ENCODE measurements at places on chromosomes 3 and 15.
A peak's percentile ranks its signal among the peaks of the same experiment; 100 is the strongest.

DNA sequence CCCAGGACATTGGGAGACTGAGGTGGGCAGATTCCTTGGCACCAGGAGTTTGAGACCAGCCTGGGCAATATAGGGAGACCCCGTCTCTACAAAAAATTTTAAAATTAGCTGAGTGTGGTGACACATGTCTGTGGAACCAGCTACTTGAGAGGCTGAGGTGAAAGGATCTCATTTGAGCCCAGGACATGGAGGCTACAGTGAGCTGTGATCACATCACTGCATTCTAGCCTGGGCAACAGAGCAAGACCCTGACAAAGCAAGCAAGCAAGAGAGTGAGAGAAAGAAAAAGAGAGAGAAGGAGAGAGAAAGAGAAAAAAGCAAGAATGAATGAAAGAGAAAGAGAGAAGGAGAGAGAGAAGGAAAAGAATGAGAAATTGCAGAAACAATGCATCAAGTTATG lies 52.1 kb upstream of the CSPG5 start:
- no peak for DNase-seq

- no peak for DNase-seq
Observed at GRCh38 chr3:131007782-131008181, 18.8 kb downstream of the ASTE1 start.

DNA sequence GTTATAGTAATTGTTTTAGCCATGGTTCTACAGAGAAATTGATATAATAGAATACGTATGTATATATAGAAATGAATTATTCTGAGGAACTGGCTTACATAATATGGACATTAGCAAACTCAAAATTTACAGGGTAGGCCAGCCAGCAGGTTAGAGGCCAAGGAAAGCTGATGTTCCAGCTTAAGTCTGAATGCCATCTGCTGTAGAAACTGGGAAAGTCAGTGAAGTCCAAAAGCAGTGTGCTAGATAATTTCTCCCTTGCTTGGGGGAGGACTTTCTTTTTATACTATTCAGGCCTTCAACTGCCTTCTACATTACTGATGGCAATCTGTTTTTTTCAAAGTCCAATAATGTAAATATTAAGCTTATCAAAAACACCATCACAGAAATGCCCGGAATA lies 1174.7 kb downstream of the ZPLD1 start:
- DNase-seq, result no peak

DNA sequence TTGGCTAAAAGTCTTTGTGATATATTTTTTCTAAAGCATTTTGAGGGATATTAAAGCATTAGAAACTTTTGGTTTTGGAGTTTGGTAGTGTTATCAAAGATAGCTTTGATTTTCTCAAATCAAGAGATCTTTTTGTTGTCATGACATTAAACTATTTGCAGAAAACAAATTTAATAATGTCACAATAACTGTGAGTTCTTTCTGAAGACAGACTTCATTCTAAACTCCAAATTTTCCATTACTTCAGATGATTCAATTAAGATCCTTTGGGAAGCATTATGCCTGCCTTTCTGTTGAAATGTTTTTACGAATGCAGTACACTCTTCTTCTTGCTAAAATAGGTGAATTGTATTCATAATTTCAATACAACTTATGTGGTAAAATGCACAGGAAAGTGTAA lies 145.4 kb downstream of the ALCAM start:
- no peak for DNase-seq

DNA sequence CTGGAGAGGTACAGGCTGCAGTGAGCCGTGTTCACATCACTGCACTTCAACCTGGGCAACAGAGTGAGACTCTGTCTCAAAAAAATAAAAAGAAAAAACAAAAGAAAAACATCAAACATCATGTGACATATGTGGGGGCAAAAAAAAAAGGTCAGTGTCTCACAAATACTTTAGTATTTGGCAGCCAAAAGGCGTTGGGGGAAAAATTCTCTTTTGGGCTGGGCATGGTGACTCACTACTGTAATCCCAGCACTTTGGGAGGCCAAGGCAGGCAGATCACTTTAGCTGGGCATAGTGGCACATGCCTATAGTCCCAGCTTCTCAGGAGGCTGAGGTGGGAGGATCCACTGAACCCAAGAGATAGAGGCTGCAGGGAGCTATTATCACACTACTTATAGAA lies 47.6 kb downstream of the TMCC1 start:
- DNase-seq, result no peak

DNA sequence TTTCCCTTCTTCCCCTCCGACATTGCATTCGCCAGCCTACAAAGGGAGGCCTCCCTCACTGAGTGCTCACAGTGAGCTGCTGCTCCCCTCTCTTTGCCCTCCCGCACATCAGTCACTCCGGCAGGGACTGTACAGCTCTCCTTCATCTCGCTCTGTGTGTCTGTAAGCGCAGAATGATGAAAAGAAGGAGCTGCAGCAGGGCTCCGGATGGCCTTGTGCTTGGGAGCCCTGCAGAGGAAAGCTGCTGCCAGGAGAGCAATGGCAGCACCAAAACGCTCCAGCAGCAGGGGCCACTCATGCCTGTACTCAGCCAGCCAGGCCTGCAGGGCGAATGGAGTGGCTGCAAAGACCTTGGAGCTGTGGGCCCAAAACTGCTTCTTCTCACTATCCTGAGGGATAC lies 107.0 kb upstream of the NSMCE3 start:
- DNase-seq, result no peak

DNA sequence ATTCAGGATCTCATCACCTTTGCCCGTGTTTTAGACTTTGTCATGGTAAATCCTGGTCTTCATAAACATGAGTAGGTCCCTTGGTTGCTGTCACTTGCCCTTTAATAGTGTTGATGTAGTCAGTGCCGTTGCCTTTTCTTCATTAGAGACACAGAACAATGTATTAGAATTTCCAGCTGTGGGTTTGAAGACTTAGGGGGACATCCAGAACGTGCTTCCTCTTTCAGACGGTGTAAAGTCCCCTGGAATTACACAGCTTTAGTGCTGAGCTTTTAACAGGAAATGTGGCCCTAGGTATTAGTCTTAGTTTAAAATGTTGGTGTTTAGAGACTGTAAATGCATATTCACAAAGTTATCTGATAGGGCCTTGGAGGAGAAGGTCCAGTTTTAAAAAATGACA lies 8.8 kb upstream of the LRCH3 start:
- peak; percentile 33 for DNase-seq

All from inflammatory macrophage treated with lipopolysaccharide for 4 hours (primary cell).